ENCODE measurements at places on chromosomes 13 and 19.

DNA sequence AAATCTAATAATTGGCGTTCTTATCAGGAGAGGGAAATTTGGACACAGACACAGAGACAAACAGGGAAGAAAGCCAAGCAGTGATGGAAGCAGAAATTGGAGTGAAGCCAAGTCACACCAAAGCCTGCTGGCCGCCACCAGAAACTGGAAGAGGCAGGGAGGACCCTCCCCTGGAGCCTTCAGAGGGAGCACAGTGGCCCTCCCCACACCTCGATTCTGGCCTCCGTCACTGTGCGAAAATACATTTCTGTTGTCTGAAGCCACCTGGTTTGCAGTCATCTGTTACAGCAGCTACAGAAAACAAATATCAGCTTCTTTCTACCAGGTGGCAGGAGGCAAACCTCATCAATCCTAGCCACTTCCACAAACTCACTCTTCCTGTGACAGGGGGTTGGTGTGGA is 8.3 kb upstream of the TLE6 start:
- DNase-seq, result peak; percentile 41

DNA sequence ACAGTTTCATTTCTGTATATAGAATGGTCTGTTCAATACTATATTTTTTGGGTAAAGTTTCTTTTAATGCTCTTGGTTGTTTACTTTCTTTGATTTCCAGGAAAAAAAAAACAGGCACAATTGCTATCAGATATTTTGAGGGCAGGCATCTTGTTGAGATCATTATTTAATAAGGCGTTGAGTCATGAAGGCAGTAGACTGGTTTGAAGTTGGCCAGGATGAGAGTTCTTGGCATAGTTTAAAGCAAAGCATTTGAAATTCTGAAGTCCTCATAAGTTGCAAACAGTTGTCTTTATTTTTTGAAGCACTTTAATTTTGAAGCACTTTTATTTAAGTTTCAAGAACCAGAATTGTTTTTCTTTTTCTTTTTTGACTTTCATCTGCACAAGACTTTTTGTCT is 2.6 kb upstream of the ZNF175 start:
- no peak for DNase-seq

- DNase-seq, result no peak
Observed at GRCh38 chr19:35063940-35064818, 22.7 kb downstream of the HPN start.

DNA sequence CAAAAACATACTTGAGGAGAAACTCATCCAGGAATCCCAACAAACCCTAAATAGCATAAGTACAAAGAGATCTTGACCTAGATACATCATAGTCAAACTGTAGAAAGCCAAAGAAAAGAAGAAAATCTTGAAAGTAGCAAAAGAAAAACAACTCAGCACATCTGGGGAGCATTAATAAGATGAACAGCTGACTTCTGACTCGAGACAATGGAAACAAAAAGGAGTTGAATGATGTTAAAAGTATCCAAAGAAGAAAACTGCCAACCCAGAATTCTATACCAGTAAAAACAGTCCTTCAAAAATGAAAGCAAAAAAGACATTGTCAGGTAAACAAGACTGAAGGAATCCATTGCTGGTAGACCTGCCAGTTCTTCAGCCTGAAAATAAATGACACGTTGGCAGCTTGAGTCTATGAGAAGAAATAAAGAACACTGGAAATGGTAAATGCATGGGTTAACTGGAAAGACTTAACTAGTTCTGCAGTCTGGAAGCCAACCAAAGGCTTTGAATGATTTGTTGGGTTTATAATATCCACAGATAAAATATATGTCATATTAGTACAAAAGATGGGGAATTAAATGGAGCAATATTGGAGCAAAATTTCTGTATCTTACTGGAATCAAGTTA is 46.8 kb downstream of the TSSK6 start:
- no peak for DNase-seq

DNA sequence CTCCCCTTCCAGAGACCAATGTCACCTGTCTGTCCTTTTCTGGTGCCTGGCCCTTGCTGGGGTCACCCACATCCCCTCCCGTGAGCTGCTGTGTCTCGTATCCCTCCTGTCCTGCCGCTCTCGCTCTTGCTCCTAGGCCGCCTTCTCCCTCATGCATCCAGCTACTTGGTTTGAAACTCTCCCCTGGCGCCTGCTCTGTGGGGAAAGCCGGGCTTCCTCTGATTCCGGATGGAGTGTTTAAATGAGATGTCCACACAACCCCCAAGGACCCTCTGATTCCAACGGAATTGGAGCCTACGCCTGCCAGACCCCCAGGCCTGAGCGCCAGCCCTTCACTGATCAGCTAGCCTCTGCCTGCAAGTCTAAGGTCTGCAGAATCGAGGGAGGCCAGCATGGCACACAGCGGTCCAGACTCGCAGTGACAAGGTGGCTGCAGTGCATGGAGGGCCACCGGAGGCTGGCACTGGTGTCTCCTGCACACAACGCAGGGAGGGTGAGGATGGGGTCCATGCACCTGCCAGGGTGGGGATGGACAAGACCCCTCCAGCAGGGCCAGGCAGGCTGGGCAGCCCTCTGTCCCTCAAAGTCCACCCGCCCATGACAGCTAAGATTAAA is 47.2 kb downstream of the RFX2 start:
- no peak for DNase-seq

GRCh38 chr19:32202244-32202643 is 143.2 kb upstream of the ZNF507 start:
- DNase-seq, result no peak

DNA sequence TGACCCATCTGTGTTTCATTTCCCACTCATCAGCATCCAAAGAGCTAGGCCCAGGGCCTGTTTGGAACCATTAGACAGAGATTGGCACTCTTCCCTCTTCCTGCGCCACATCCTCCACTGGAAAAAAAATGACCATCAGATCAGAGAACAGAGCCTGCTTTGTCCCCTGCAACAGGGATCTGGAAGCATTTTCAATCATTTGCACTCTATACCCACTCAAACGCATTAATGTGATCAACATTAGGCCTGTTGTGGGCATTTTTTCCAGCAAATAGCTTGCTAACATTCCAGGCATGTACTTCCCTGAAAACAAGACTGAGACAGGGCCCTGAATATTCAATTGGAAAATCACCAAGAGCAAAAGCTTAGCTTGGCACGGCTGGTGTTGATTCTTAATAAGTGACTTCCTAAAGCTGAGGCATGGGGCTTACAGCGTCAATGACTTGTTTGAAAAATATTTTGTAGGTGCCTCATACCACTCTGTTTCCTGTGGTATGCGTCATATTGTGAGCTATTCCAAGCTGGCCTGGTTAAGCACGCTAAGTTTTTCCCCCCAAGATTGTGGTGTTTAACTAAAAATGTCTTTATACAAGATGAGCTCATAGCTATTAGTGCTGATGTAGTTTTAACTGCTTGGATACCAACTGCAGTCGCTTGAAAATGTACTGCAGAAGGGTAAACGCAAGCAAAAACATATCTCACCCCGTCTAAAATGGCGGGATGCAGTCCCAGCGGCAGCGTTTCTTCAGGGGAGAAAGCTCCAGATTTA is 404.4 kb downstream of the SPRY2 start:
- DNase-seq, result no peak

GRCh38 chr13:49454388-49455006 is 10.4 kb downstream of the SETDB2 start:
- no peak for DNase-seq

- no peak for DNase-seq
Observed at GRCh38 chr13:92768602-92769001, 458.0 kb upstream of the GPC6 start.

- DNase-seq, result no peak
Observed at GRCh38 chr13:98327371-98328270, 150.6 kb upstream of the RNF113B start.

- DNase-seq, result no peak
Observed at GRCh38 chr19:45676851-45677263, 8.8 kb downstream of the GIPR start.

- no peak for DNase-seq
Observed at GRCh38 chr19:53396525-53396868, 1.5 kb downstream of the ZNF765 start.

GRCh38 chr13:110583178-110583865 is 21.8 kb upstream of the RAB20 start:
- no peak for DNase-seq
